ENCODE measurements at places on chromosomes 12 and 14.

- peak; percentile 94 for DNase-seq
Measured at GRCh38 chr14:75277008-75277814, 1.4 kb upstream of the FOS start.

DNA sequence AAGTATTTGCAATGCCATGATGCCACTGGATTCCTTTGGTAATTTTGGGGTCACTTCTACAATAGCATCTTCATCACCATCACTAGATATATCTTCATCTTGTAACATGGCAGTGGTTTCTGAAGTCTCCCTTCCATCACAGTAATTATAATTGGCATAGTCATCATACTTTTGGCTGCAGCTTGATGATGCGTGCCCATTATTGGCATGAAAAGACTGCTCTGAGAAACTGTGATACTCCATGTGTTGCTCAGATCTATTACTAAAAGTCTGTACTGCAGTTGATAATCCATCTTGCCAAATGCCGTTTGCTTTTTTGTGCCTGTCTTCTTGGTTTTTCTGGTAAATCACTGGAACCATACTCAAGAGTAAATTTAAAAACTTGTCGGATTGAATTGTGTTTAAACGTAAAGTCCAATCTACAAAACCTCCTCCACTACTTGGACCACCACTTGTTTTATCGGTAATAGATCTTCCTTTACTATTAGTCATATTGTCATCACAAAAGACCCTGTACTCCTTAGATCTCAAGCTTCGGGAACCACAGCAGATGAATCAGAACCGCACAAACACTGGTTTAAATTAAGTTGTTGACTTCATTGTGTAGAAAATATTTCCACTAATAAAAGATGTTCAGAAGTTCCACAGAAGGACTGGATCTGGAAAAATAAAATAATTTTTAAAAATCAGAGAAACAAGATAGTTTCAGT lies 29.9 kb downstream of the SLC41A2 start:
- DNase-seq: no peak

DNA sequence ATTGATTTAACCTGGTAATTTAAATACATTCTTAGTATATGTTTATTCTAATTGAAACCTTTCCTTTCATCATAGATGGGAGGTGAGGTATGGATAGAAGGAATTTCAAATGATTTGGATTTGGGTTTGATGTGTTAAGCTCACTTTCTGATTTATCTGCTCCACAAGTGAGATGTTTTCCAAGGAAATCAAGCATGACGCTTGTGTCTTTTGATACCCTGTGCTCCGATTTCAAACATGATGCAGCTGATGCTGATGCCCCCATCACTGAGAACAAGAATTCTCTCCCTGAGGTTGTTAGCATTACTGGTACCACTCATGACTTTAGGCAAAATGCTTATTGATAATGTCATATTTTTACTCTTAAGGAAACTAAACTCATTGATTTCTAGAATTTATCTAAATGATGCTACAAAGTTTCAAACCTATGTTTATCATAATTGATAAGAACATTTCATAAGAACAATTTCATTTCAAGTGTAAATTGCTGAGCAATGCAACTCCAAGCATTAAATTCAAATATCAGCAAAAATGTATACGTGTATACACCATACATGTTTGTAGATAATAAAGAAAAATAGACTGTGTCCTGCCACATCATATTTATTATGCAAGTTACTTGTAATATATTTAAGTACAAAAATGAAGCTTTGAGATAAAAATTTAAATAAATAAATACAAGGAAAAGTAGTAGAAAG lies 75.5 kb upstream of the LRIG3 start:
- no peak for DNase-seq

GRCh38 chr12:7130701-7131501 lies 730 bp downstream of the CLSTN3 start:
- peak; percentile 53 for DNase-seq

- no peak for DNase-seq
Measured at GRCh38 chr14:106268013-106268727, 741.8 kb downstream of the TMEM121 start.

DNA sequence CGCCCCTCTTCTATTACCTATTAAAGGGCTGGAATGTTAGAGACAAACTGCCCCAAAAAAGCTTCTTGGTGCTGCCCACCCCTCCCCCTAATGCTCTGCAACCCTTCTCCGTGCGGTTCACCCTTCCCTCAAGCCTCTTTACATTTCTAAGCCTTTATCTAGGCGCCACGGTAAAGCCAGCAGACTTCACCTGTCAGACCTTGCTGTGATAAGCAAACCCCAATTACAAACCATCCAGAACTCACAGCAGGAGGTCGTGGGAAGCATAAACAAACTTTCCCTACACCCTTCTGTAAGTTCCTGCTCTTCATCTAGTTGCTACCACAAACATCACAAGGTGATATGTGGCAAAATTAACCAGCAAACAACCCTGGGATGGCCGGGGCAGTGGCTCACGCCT lies 56.8 kb downstream of the MOK start:
- no peak for DNase-seq

DNA sequence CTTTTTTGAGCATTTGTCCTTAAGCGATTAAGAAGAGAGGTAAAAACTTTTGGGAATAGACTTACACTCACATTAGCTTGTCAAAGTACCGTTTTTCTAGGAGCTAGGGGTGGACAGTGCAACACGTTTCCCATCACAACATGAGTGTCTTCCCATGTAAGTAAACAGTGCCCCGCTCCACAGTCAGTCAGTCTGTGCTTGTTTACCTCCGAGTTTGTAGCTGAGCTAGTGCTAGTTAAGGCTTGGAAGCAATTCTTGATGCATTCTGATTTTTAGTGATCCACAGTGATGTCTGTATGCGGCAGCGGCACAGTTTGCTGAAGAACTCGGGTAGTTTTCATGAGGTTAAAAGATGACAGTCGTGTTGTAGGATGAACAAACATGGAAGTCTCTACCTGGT lies 941 bp downstream of the ZDHHC17 start:
- DNase-seq: peak; percentile 43

DNA sequence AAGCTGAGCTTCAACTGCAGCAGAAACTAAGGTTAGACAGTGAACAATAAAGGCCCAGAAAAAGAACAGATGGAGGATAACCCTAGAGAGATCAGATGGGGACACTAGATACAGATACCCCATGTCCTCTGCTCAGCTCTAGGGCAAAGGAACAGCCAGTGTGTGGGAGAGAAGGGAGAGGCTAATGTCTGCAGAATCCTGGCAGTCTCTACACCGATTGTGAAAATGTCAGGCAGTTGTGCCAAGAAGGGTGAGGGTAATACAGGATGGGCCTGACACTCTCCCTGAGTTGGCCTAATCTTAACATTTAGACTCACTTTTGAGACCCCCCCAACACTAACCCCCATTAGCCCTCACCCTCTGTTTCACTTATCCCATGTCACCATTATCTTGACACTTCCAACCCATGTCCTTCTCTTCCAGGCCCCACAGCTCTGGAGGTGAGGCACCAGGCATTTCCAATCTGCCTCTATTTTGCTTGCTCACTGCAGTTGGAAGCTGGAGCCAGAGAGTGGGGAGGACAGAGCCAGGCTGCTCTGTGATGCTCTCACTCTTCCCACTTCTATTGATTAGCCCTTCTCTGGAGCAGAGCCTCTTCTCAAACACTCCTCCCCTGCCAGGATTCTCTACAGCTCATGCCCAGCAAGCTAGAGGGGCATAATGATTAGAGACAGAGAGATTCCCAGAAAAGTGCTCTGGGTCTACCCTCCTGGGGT lies 3.0 kb upstream of the BLOC1S1 start:
- no peak for DNase-seq

DNA sequence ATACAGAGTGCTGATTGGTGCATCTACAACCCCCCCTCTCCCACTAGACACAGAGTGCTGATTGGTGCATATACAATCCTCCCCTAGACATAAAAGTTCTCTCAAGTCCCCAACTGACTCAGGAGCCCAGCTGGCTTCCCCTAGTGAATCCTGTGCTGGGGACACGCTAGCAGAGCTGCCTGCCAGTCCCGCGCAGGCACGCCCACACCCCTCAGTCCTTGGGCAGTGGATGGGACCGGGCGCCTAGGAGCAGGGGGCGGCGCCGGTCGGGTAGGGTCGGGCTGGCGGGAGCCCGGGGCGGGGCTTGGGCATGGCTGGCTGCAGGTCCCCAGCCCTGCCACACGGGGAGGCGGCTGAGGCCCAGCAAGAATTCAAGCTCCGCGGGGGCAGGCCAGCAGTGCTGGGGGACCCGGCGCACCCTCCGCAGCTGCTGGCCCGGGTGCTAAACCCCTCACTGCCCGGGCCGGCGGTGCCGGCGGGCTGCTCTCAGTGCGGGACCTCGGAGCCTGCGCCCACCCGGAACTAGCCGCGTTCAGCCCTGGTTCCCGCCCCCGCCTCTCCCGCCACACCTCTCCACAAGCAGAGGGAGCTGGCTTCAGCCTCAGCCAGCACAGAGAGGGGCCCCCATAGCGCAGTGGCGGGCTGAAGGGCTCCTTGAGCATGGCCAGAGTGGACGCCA lies 64.3 kb upstream of the DDHD1 start:
- peak; percentile 59 for DNase-seq

DNA sequence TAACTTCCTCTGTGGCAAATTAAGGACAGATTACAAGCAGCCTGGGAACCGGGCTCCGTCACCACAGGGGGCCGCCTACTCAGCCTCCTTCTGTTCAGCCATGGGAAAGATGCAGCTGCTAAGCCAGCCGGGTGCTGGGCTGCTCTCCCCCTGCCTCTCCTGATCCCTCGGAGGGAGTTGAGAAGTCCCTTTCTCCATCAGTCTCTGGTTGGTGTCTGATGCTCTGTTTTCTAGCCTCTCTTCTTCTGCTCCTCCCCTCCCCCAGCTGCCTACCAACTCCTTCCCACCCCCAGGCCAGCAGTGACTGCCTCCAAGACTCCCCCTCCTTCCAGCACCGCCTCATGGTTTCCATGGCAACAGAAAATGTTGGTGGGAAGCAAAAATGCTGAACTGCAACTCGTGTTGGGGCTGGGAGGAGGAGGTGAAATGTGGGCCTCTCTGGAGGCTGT lies 486.7 kb downstream of the APAF1 start:
- DNase-seq: peak; percentile 25

DNA sequence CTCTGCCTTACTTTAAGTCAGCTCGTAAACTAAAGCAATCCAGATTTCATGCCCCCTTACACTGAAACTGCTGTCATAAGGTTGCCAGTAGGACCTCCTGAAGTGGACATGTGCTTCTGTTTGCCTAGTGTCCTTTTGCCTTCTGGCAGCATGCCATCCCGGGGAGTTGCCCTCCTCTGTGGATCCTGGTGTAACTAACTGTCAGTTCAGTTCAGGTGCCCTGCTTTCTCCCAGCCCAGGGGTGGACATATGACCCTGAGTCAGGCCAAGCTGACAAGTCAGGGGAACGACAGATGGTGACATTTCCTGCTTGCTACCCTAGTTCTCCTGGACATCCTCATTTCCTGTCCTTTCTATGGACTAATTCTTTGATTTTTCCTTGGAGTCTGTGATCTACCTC lies 25.6 kb downstream of the AKAP6 start:
- DNase-seq: no peak

DNA sequence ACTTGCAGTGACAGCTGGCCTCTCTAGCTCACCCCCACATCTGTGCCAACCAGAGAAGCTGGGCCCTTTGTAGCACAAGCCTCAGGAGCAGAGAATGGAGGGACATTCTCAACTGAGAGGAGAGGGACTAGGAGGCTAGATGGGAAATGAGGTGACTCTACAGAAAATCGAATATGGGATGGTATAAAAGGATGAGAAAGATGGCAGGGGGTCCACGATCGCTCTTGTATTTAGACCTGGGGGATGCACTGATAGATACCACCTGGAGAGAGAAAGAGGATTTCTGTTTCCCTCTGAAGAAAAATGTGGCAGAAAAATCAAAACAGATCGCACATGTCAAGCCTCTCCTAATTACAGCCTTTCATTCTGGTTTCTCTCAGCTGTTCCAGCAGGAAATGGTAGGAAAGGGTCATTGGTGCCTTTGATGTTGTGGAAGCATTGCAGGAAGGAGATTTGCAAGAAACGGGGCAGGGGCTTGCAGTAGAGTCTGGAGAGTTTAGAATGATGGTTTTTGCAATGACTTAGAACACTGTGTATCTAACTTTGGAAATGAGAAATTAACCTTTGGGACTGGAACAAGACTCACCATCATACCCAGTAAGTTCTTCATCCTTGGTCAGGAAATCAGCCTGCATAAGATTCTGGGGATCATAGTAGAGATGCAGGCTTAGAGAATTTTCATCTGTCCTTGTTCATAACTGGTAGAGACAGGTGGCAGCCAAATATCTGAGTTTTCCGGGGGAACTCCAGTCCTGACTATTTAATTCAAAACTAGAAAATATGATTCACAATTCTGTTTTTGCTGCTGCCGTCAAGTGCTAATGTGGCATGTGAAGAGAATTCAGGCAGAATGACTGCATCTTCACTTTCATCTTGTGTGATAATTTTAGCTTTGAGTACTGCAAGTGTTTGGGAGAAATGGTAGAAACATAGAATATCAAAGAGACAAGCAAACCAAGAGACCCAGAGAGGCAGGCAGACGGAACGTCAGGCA lies 98.8 kb downstream of the DAD1 start:
- no peak for DNase-seq

DNA sequence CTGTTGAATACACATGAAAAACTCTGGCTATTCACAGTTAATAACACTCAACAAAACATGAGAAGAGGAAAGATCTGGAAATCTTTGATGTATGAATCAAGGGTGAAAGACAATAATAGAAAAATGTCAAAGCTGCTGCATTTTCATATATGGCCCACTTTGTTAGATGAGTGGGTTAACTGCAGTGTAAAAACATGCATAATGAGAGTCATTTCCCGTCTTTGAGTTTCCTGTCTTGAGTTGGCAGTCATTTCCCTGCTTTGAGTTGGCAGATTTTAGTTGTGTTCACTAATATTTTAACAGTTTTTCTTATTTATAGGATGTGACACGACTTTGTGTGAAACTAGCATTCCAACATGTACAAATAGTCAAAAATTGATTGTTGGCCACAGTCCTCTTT lies 87.9 kb upstream of the PTPRQ start:
- peak; percentile 21 for DNase-seq

GRCh38 chr12:77489331-77489970 lies 341.2 kb upstream of the NAV3 start:
- no peak for DNase-seq

- DNase-seq: peak; percentile 48
Measured at GRCh38 chr12:15719230-15719629, 70.0 kb downstream of the EPS8 start.

- DNase-seq: no peak
Measured at GRCh38 chr12:40834321-40834720, 142.1 kb downstream of the CNTN1 start.

GRCh38 chr14:95361373-95362137 lies 41.8 kb upstream of the CLMN start:
- peak; percentile 15 for DNase-seq

GRCh38 chr12:27274706-27275105 lies 30.6 kb downstream of the STK38L start:
- DNase-seq: peak; percentile 27

DNA sequence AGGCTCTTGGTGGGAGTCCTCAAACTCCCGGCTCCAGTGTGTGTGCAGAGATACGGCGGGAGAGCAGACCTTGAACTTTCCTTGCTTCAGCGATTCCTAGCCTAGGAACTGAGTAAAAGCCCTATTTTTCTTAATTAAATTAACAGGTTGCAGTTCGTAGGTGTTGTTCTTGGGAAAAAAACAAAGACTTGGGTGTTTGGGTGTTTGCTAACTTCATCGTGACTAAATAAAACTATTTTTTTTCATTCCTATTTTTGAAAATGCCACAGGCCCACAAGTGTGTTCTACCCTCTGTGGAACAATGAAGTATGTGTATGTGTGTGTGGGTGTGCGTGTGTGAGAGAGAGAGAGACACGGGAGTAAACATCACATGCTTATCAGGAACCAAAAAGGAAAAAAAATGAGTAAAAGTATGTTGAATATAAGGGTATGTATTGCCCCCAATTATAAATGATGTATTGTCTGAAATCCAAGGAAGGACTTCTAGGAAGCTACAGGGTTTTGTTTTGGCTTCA lies 651 bp downstream of the TMEM117 start:
- DNase-seq: peak; percentile 33

- peak; percentile 39 for DNase-seq
Measured at GRCh38 chr14:70027785-70028428, 148.7 kb downstream of the SMOC1 start.
